ENCODE measurements at places on chromosomes 4 and X. TPM values are rescaled to one million over a fixed set of nuclear protein-coding genes. Genes with fewer than 3 reads are reported as not detected.

NLGN4X gene
- total RNA-seq: 82.0 TPM

PCDH19 gene
- 0.20 TPM for total RNA-seq

PCDH10 gene
- 387 TPM for total RNA-seq

ANOS1 gene
- total RNA-seq: 7.1 TPM

DIPK2B gene
- not detected for total RNA-seq

GALNTL6 gene
- not detected for total RNA-seq

DNA sequence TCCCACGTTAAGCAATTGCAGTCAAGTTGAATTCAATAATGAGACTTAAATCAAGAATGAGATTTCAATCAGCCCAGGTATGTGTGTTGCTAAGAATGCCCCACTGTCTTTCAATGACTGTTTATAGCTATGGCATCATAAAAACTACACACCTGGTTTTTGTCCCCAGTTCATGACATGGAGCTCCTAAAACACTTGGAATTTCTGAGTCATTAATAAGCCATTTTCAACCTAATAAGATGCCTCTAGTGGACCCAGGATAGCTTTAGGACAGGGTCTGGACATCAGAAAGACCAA is 72.7 kb upstream of the STS start:
- no peaks in the 10 kb centered on the region for H3K27me3 ChIP-seq
- no peak overlapping the region for H3K4me3 ChIP-seq
- DNase-seq: no peak
- no peak overlapping the region for H3K27ac ChIP-seq
- no peaks in the 10 kb centered on the region for H3K36me3 ChIP-seq

- H3K27me3 ChIP-seq: no peaks in the 10 kb centered on the region
- no peak overlapping the region for H3K4me3 ChIP-seq
- DNase-seq: peak; percentile 72
- no peak overlapping the region for H3K27ac ChIP-seq
- no peaks in the 10 kb centered on the region for H3K4me1 ChIP-seq
These were observed 174.9 kb downstream of the CORIN start for GRCh38 chr4:47662975-47663374.

DNA sequence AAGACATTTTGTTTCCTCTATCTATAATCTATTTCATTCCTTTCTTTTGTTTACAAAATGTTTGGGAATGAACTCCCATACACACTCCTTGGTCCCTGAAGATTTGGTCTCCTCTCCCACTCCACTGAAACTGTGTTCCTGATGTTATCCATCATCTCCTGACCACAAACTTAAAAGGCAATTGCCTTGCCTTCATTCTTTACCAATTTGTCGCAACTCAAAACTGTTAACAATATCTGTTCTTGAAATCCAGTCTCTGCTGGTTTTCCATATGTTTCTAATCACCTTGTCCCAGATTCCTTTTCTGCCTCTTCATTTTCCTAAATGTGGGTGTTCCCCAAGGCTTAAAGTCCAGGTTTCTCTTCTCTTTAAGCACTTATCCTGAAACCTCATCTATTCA is 262.2 kb upstream of the TTC29 start:
- no peaks in the 10 kb centered on the region for H3K27me3 ChIP-seq
- no peaks in the 10 kb centered on the region for H3K36me3 ChIP-seq
- no peak for DNase-seq

DNA sequence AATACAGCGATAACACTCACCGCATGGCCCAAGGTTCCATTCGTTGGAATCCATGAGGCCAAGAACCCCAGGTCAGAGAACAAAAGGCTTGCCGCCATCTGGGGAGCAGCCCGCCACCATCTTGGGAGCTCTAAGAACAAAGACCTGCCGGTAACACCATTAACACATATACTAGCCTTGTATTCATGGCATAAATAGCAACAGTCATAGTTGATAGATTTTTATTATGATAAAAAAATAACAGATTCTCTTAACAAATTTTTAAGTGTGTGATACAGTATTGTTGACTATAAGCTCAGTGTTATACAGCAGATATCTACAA is 309.4 kb downstream of the GLUD2 start:
- no peaks in the 10 kb centered on the region for H3K4me1 ChIP-seq
- H3K27ac ChIP-seq: no peak overlapping the region
- no peaks in the 10 kb centered on the region for H3K36me3 ChIP-seq
- H3K27me3 ChIP-seq: no peaks in the 10 kb centered on the region

DNA sequence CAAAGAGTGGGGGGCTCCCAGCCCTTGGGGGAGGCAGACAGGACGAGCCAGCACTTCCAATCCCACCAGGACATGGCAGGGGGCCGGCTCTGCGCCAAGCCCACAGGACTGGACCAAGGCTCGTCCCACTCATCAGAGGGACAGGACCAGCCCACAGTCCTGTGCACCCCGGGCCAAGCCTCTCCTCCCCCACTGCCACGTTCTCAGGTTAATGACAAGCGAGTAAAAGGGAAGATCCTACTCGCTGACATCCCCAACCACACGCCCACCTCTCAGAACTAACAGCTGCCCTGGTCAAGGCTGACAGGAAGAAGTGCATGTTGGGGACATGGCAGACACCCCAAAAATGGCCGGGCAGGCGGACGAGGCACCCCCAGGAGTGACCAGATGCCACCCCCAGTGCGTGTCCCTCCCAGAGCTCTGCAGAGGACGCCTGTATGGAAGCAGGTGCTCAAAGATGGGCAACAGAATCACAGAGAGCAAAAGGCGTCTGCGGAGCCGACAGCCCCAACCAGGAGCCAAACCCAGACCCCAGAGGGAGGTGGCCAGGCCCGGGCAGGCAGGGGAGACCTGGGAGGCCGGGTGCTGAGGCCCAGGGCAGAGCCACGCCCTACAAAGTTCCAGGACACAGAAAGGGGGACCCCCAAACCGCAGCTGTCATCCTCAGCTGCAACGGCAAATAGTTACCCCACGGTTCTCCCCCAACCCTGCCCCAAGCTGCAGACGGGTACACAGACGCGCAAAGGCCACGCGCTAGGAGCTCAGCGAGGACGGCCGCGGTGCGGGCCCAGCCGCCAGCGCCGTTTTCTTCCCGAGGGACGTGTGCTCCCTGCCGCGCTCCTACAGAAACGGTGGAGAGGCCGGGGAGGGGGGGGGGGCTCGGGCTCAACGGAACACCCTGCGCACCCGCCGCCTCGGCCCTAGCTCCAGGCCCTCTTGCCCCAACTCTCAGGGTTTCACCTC is 1.7 kb downstream of the CTBP1 start:
- H3K27me3 ChIP-seq: no peaks in the 10 kb centered on the region
- peak; percentile 58 for DNase-seq
- H3K27ac ChIP-seq: peak overlapping the region; percentile 88
- H3K4me3 ChIP-seq: peak overlapping the region; percentile 85

DNA sequence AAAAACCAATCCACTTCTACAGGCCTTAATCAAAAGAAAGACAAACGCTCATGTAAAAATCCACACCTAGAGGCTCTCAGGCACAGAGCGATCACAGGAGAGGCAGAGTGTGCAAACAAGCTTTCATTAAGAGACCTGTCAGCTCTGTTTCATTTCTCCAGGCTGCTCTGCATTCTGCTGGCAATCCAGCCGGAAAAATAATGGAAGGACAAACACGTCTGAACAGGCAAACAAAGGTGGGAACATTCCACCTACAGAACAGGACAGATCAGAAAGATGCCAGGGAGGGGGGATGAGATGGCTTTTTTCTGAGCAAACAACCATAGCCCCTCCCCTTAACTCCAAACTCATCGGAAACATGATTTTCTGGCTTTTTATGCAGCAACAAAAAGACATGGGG is 9.7 kb downstream of the SOD3 start:
- no peaks in the 10 kb centered on the region for H3K36me3 ChIP-seq
- no peak overlapping the region for H3K27ac ChIP-seq
- H3K4me3 ChIP-seq: no peak overlapping the region
- DNase-seq: no peak
- H3K27me3 ChIP-seq: peaks cover 33% of the 10 kb centered on the region

DNA sequence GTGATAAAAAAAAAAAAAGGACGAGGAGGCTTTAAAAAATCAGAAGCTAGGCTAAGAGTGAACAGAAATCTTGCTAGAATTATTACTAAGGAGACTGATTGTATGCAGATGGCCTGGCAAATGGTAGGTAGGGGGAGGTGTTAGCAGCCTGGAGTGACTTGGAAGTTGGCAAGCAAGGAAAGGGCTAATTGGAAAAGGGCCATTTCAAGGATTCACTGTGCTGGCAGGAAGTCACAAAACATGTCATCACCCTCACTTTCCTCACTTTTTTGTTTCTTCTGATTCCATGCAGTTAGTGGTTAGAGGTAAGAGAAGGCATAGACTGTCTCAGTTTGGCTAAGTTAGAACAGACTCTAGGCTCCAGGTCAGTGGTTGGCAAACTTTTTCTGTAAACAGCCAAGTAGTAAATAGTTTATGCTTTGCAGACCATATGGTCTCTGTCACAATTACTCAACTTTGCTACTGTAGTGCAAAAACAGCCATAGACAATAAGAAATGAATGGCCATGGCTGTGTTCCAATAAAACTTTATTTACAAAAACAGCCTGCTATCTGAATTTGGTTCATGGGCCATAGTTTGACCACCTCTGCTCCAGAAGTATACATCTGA is 646.5 kb upstream of the ACTRT1 start:
- no peak overlapping the region for H3K27ac ChIP-seq
- no peaks in the 10 kb centered on the region for H3K4me1 ChIP-seq
- H3K4me3 ChIP-seq: no peak overlapping the region
- no peaks in the 10 kb centered on the region for H3K36me3 ChIP-seq
- no peaks in the 10 kb centered on the region for H3K27me3 ChIP-seq

GRCh38 chr4:183348706-183349659 is 26.8 kb upstream of the CLDN24 start:
- H3K36me3 ChIP-seq: no peaks in the 10 kb centered on the region
- no peak overlapping the region for H3K4me3 ChIP-seq
- DNase-seq: no peak
- H3K27ac ChIP-seq: no peak overlapping the region
- peaks cover 6% of the 10 kb centered on the region for H3K4me1 ChIP-seq

- no peaks in the 10 kb centered on the region for H3K27me3 ChIP-seq
- no peak overlapping the region for H3K4me3 ChIP-seq
- no peak overlapping the region for H3K27ac ChIP-seq
- DNase-seq: no peak
- no peaks in the 10 kb centered on the region for H3K4me1 ChIP-seq
- H3K36me3 ChIP-seq: no peaks in the 10 kb centered on the region
These were observed 324.2 kb downstream of the PCDH19 start for GRCh38 chrX:100085846-100086245.

DNA sequence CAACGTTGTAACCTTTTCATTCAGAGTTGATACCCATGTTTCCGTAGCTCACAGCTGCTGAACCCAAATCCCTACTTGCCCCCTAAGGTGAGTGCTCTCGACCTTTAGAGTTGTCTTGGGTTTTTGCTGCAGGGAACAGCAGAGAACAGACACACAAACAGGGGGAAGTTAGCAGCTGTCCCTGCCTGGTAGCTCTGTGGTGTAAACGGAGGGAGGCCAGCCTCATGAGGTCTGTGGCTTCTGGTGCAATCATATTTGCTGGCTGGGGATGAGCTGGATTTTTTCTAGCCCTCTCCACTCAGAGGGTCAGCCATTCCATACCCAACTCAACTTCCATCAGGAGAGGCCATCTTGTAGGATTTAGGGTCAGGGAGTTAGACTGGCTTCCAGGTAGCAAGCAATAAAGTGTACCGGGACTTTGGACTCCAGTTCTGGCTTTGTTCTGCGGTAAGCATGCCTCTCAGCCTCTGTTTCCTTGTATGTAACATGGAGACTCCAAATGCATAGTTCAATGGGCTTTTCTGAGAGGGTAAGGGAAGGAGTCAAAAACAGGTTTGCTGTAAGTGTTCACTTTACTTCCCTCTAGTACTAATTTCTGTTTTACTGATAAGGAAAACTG is 218.9 kb downstream of the MID1IP1 start:
- peaks cover 21% of the 10 kb centered on the region for H3K4me1 ChIP-seq
- no peak for DNase-seq
- H3K27me3 ChIP-seq: no peaks in the 10 kb centered on the region
- H3K27ac ChIP-seq: no peak overlapping the region
- H3K4me3 ChIP-seq: no peak overlapping the region

- DNase-seq: no peak
- no peaks in the 10 kb centered on the region for H3K27me3 ChIP-seq
These were observed 328.5 kb upstream of the GALNTL6 start for GRCh38 chr4:171484681-171485080.

DNA sequence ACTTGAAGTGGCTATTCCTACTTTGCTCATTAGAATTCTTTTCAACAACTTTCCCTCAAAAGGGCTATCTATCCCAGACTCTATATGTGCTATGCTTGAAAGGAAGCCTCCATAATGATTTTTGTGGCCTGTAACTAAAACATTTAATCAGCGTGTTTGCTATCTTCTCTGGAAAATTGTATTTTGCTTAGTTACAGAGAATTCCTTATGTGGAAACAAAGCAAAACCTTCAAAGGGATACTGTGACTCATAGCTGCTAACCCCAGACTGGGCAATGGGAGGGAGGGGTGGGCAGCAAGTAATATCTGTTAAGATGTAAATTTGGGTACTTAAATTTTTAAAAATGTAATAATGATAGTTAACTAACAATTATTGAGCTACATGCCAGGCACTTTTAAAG is 3.7 kb downstream of the SLC25A14 start:
- no peak overlapping the region for H3K27ac ChIP-seq
- H3K36me3 ChIP-seq: no peaks in the 10 kb centered on the region
- no peaks in the 10 kb centered on the region for H3K4me1 ChIP-seq
- no peak overlapping the region for H3K4me3 ChIP-seq
- H3K27me3 ChIP-seq: no peaks in the 10 kb centered on the region

- no peak for DNase-seq
- H3K36me3 ChIP-seq: no peaks in the 10 kb centered on the region
- H3K27me3 ChIP-seq: no peaks in the 10 kb centered on the region
- no peaks in the 10 kb centered on the region for H3K4me1 ChIP-seq
- no peak overlapping the region for H3K4me3 ChIP-seq
- H3K27ac ChIP-seq: no peak overlapping the region
These were observed 62.0 kb upstream of the GPRIN3 start for GRCh38 chr4:89369581-89369980.

GRCh38 chrX:53022381-53022780 is 26.2 kb upstream of the GPR173 start:
- H3K4me3 ChIP-seq: no peak overlapping the region
- DNase-seq: peak; percentile 70
- no peaks in the 10 kb centered on the region for H3K4me1 ChIP-seq
- no peak overlapping the region for H3K27ac ChIP-seq

DNA sequence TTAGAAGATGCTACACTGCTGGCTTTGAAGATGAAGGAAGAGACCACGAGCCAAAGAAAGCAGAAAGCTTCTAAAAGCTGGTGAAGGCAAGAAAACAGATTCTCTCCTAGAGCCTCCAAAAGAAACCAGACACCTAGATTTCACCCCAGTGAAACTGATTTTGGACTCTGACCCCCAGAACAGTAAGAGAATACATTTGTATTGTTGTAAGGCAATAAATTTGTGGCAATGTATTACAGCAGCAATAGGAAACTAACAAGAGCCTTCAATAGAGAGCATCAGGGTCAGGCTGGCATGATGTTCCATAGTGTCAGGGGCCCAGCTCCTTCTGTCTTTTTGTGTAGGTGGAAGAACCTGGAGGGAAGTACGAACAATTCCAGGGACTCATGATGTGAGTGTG is 6.0 kb upstream of the TEC start:
- no peak for DNase-seq
- no peaks in the 10 kb centered on the region for H3K27me3 ChIP-seq
- H3K27ac ChIP-seq: no peak overlapping the region
- H3K36me3 ChIP-seq: no peaks in the 10 kb centered on the region
- no peaks in the 10 kb centered on the region for H3K4me1 ChIP-seq

Data from endodermal cell (in vitro differentiated cells).